ENCODE measurements at places on chromosomes 3 and 15.

DNA sequence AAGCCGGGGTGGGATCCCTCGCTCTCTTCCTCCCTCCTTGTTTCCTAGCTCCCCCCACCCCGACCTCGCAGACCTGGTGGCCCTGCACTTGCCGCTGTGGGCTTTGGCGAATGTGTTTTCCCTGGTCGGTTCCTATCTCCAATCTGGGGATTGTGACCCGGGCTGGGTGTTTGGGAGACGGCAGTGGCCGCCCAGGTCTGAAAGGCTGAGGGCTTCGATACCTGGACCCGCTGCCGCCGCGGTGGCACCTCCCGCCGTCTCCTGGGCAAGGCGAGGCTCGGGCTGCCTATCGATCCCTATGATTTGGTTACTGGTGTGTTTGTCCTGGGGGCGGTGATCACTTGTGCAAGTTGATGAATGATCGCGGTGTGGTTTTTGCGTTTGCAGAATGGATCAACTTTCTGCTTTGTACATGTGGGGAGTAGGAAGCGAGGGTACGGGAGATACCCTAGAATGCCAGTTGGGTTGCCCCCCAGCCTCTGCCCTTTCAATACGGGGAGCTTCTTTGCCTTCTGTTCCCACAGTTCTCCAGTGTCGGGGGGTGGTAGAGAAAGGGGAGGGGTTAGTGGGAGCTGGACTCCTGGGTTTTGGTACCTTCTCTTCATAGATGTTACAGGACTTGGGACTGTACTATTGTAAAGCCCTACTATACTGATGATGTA, 3.0 kb downstream of the BBX start:
- DNase-seq = peak; percentile 7

DNA sequence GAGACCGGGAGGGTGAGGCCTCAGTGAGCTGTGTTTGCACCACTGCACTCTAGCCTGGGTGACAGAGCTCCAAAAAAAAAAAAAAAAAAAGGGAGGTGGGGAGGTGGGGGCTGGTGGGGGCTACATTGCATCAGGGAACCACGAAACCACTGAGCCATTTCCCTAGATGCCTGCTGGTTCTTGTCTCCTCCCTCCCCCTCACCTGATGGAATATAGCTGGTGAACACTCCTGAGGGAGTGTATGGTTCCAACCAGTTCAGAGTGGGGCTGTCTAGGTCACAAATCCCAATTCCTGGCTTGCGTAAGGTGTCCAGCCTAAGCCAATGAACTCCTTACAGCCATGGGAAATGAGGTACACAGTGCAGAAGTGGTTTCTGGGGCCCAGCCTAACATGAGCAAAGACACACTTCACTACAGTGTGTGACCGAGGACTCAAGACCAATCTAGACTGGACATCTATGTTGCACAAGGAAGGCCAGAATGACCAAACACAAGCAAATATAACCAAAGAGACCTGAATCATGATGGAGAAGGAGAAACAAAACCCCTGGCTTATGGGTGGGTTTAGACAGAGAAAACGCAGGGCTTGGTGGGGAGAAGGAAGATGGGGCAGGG, 39.1 kb upstream of the OSBPL11 start:
- DNase-seq = no peak

- DNase-seq = no peak
Measured at GRCh38 chr15:44882499-44882968, 74.0 kb upstream of the TERB2 start.

GRCh38 chr15:76221085-76221767, 90.0 kb downstream of the ETFA start:
- DNase-seq = no peak

- DNase-seq = no peak
Measured at GRCh38 chr15:34783431-34783830, 11.9 kb downstream of the ACTC1 start.

- peak; percentile 23 for DNase-seq
Measured at GRCh38 chr3:114071786-114072185, 15.2 kb downstream of the QTRT2 start.

DNA sequence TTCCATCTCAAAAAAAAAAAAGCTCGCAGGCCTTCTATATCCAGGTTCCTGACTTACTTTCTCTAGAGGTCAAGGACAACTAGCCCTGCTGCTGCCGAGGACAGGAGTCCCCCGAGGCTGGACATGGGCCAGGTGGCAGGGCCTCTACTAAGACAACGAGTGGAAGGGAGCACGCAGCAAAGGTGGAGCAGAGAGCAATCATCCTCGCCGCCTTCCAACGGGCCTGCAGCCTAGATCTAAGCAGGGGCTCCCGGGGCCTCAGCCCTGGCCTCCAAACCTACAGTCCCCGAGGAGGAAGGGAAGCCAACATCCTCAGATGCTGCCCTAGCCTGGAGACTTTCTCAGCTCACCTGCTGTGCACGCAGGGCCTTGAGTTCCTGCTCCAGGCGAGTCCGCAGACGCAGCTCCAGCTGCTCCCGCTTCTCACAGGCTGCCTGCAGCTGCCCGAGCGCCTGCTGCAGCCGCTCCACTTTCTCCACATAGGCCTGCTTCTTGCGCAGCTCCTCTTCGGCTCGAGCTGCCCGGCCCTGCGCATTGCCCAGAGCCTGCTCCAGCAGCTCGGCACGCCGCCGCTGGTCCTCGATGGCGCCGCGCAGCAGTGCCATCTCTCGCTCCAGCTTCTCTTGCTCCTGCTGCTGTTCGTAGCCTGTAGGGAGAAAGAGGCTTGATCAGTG, 12.9 kb downstream of the AMOTL2 start:
- no peak for DNase-seq

DNA sequence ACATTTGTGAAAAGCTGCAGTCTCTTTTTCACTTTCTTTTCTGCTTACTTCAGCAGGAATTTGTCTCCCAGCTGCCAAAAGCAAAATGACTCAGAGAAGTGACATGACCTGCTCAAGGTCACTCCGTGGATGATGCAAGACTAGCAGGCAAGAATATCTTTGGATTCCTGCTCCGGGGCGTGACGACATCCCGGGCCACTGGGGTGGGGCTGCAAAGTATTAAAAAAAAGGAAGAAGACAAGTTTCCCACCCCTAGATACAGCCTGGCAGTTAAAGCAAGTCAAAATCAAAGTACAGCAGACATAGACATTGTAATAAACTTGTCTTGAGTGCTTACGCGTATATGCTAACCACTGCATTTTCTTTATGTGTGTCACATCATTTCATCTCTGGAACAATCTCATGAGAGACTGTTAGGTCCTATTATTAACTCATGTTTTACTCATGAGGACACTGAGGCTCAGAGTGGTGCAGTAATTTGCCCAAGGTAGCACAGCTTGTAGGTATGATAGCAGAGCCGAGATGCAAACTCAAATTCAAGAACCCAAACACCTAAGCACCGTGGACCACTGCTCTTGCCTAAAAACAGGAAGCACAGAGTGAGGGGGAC, 485.2 kb upstream of the PROK2 start:
- peak; percentile 97 for DNase-seq

DNA sequence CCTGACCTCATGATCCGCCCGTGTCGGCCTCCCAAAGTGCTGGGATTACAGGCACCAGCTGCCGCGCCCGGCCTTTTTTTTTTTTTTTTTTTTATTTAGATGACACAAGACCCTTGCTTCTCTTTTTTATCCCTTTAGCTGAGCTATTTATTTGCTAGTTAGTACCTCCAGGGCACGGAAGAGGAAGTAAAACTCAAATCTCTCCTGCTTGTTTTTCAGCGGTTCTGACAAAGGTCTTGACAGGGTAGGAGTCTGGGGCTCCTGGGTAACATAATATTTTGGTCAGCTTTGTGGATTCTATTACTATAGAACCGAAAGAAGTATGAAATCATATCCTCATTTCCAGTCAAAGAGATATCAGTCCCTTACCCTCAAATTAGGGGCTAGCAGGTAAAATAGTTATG, 44.0 kb upstream of the ETV5 start:
- no peak for DNase-seq
